ENCODE measurements at places on chromosomes 16 and 17.

DNA sequence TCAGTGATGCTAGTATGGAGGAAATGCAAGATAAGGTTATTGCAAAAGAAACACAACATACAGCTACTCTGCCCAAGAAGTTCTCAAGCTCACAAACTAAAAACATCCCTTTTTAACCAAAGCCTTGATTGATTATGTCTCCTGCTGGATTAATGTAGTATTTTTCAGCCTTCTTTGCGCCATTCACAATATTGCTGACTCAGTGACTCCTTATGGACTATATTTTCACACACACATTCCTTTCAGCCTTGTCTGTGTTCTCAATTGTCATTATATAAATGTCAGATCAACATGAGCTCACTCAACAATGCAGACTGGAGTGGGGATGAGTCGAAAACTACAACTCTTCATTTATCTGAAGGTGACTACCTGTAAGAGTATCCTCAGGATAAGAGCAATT, 579.3 kb upstream of the CDH8 start:
- no peak for DNase-seq

DNA sequence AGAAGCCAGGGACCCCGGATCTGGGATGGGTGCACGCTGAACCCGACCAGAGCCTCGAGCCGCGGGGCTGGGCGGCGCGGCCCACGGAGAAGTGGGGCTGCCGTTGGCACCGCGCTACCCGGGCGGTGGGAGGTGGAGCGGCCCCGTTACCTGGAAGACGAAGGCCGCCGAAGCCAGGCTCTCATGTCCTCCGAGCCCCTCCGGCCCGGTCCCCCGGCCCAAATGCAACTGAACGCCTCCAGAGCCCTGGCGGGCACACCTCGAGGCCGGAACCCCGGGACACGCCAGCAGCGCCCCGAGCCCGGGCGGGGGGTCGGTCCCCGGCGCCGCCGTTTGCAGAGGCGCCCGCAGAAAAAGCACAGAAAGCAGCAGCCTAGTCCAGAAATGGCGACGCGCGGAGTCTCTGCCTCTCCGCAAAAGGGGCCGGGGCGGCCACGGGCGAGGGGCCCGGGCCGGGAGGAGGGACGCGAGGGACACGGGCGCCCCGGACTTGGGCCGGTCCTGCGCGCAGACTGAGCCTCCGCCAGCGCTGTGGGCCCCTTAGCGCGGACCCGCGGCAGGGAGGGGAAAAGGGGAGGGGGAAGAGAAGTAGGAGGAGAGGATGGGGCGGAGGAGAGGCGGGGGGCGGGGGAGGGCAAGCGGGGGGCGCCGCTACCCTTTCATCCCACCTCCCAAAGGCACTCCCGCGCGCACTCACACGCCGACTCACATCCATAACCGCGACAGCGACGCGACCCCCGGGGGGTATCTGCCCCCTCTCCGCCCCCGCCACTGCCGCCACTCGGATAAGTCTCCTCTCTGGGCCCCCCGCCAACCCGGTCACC, 1.4 kb downstream of the AXIN2 start:
- peak; percentile 20 for DNase-seq

DNA sequence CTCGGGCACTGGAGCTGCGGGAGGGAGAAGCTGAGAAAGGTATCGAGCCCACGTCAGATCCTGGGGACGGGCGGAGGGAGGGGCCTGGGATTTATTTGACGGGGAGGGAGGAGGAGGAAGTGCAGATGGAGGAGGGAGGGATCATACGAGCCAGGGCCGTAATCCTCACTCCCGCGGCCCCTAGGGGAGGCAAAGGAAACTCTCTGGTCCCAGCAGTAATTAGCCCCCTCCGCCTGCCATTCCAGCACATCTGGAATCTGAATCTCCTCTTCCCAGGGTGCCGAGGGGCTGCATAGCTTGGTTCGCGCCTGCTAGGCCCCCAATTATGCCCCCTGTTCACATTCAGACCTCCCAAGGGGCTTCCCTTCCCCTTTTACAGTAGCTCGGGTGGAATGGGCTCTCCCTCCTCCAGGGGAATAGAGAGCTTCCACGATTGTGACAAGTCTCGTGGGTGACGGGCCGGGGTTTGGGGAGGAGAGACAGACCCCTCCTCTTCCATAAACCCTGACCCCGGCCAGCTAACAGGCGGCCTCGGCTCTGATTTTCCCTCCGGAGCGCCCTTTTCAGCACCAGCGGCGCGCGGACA, at the start of gene SEZ6L2:
SEZ6L2 (minus strand) TSS at position 35 of the 586 bp plus-strand sequence. CDS start 531 bp downstream, outside the sequence.
- DNase-seq = peak; percentile 80

DNA sequence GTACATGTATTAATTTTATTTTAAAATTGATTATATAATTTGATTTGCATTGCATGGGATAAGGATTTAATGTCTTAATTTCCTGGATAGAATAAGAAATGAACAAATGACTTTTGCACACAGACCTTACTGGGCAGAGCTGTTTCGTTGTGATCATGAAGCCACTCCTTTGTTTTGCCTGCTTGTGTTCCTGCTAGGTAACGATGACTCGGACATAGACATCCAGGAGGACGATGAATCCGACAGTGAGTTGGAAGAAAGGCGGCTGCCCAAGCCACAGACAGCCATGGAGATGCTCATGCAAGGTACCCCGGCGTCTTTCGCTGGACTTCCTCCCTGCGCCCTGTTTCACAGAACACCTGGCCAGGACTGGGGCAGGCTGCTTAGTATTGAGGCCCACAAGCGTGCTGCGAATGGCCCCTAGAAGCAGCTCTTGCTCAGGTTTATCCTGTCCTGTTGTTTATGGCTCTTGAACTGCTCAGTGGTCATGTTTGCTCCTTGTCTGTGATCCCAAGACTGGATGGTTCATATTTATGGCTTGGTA, 29.6 kb downstream of the CLUAP1 start:
- no peak for DNase-seq

- no peak for DNase-seq
Observed at GRCh38 chr16:87266846-87267245, 50.3 kb downstream of the C16orf95 start.

GRCh38 chr17:35214192-35214591, 20.0 kb upstream of the SLC35G3 start:
- DNase-seq = no peak

DNA sequence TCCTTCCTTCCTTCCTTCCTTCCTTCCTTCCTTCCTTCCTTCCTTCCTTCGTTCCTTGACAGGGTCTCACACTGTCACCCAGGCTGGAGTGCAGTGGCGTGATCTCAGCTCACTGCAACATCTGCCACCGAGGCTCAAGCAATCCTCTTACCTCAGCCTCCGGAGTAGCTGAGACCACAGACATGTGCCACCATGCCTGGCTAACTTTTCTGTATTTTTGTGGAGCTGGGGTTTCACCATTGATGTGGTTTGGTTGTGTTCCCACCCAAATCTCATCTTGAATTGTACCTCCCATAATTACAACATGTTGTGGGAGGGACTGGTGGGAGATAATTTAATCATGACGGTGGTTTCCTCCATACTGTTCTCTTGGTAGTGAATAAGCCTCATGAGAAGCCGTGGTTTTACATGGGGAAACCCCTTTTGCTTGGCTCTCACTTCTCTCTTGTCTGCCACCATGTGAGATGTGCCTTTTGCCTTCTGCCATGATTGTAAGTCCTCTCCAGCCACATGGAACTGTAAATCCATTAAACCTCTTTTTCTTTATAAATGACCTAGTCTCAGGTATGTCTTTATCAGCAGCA, 90.3 kb upstream of the MPHOSPH6 start:
- DNase-seq = no peak

Data from anterior cingulate cortex (tissue), 58 donors.